Stimulated activated CD8-positive, alpha-beta memory T cell treated with anti-CD3 and anti-CD28 coated beads, Interleukin-4, amount 100 ng/mL, for 4 hours (primary cell): ENCODE measurements at places on chromosomes 4 and X.

GRCh38 chrX:110395877-110396276, 37.2 kb downstream of the RTL9 start:
- no peak for DNase-seq

GRCh38 chrX:4588893-4589292, 875.4 kb upstream of the PRKX start:
- no peak for DNase-seq

GRCh38 chrX:72478351-72478750, 94.3 kb downstream of the HDAC8 start:
- no peak for DNase-seq

- DNase-seq, result no peak
Measured at GRCh38 chrX:20463296-20464075, 196.8 kb upstream of the RPS6KA3 start.

GRCh38 chrX:153342762-153343558, 9.0 kb downstream of the ZNF275 start:
- DNase-seq, result no peak

DNA sequence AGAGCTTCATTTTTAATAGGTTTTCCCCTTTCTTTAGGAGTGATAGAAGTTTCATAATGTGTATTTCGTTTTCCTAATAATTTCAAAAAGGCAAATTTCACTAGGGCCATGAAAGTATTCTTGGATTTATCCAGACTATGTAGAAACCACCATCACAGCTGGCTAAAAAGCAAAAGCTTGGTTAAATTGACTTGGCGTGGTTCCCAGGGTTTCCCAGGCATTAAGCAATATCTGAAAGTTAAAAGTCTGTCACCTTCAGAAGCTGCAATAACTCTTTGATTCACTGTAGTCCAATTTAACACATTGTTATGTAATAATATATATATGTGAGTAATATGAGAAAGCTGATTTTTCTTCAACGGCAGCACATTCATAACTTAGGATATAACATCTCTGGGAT, 38.3 kb downstream of the NDNF start:
- no peak for DNase-seq

DNA sequence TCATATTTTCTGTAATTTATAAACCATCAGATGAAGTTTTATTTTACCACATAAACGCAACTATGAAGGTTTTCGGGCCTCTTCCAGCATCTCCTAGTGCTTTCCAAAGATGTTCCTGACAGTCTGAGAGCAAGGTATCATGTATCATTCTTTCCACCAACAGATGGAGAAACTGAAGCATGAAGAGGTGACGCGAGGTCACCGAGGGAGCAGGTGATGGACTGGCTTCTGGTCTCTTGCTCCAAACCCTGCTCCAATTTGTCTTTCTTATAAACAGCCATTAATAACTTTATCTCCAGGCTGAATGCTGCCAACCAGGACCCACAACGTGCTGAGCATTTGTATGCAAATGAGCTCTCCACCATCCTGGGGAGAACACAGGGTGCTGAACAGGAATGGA, 86.3 kb upstream of the MAML3 start:
- no peak for DNase-seq

DNA sequence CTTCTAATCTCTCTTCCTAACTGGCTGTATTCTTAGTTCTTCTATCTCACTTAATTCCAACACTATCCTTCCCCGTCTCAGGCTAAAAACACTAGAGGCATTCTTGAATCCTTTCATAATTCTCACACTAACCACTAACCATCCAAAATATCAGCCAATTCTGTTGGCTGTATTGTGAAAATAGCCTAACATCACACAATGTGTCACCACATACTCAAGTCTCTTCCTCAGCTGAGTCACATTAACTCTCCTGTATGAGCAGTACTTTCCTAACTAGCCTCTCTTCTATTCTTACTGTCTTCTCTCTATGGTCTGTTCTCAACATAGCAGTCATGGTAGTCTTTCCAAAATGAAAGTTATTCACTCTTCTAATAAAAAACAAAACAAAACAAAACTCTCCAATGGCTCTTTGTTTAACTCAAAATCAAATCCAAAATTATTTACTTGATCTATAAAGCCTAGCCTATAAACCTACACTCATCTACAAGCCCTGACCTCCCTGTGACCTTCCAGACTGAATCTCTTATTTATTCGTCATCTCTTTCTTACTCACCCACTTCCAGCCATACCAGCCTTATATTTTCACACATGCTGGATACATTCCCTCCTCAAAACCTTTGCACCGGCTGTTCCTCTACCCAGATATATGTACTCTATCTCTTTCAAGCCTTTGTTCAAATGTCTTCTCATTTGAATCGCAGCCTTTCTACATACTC, 445.9 kb downstream of the TLL1 start:
- no peak for DNase-seq

- DNase-seq, result no peak
Measured at GRCh38 chrX:81263059-81263458, 61.2 kb downstream of the SH3BGRL start.

DNA sequence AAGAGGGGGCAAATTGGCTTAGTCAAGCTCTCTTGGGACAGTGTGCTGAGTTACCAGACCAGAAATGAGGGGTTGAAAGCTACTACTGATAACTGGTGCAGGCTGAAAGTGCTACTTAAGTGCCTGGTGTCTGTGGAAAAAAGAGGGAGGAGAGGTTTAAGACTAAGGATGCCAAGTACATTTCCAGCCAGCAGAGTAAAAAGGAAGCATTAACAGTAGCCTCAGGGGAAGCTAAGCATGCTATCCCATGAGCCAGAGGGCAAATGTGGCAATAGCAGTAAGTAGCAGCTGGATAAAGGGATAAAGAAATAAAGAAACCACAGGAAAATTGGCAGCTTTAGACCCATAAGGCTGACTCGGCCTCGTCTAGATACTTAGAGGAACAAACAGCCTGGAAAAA, 196.3 kb upstream of the MAB21L2 start:
- DNase-seq, result no peak

- DNase-seq, result no peak
Measured at GRCh38 chr4:45437381-45437780, 686.5 kb downstream of the GABRG1 start.

- DNase-seq, result no peak
Measured at GRCh38 chr4:146302822-146303221, 88.5 kb downstream of the REELD1 start.

DNA sequence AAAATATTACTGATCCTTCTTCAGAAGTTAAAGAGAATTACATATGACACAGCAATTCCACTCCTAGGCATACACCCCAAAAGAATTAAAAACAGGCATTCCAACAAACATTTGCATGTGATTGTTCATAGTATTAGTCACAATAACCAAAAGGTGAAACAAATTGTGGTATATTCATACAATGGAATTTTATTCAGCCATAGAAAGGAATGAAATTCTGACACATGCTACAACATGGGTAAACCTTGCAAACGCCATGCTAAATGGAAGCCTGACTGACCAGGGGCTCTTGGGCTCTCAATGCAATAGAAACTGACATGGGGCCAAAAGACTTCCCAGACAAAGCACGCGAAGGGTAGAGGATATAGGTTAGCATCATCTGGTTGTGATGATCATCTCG, 62.1 kb upstream of the S100G start:
- DNase-seq, result no peak

GRCh38 chrX:69237236-69237635, 72.0 kb upstream of the PJA1 start:
- no peak for DNase-seq

DNA sequence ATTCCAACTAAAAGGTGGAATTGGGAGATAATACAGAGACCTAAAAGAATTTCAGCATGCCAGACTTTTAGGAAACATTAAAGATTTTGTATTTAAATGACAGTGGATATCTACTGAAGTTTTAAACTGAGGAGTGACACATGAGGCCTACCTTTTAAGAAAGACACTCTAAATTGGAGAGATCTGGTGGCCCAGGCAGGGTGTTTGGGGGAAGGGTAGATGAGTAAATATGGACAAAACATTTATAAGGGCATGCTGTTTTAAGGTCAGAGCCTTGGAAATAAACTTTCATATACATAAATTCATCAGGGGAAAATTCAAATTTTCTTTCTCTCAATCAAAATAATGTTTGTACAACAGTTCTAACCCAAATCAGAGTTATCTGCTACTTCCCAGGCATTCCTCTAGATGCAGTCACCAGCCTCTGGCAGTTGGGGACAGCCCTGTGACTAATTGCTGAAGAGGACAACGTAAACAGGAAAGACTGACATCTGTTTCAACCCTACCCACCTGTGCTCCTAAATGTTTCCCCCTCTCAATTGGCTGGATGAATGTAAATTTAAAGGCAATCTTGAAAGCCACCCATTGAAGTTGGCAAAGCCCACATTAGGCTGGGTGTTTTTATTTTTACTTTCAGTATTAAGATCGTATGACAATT, 1646.9 kb upstream of the ADGRL3 start:
- no peak for DNase-seq

DNA sequence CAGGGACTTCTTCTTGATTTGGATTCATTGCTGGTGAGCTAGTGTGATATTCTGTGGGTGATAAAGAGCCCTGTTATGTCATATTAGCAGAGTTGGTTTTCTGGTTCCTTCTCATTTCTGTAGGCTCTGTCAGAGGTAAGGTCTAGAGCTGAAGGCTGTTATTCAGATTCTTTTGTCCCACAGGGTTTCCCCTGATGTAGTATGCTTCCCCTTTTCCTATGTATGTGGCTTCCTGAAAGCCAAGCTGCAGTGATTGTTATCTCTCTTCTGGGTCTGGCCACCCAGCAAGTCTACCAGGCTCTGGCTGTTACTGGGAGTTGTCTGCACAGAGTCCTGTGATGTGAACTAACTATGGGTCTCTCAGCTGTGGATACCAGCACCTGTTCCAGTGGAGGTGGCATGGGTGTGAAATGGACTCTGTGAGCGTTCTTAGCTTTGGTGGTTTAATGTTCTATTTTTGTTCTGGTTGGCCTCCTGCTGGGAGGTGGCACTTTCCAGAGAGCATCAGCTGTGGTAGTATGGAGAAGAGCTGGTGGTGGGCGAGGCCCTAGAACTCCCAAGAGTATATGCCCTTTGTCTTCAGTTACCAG, 373.7 kb downstream of the AR start:
- no peak for DNase-seq

DNA sequence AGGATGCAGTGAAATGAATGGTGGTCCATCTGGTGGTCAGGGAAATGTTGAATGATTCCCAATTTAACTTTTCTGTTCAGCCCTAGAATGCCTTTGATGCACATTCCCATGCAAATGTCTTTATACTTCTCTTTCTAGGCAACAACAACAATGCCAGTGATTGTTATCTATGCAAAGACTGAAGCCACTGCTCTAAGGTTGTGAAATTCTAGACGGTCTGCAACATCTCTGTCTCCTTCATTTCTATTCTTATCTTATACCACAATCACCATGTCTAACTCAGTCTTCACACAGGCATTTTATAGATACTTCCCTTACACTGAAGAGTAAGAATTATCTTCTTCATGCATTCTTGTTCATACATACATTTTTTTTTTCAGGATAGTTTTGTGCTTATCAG, 84.5 kb downstream of the HPGD start:
- no peak for DNase-seq

DNA sequence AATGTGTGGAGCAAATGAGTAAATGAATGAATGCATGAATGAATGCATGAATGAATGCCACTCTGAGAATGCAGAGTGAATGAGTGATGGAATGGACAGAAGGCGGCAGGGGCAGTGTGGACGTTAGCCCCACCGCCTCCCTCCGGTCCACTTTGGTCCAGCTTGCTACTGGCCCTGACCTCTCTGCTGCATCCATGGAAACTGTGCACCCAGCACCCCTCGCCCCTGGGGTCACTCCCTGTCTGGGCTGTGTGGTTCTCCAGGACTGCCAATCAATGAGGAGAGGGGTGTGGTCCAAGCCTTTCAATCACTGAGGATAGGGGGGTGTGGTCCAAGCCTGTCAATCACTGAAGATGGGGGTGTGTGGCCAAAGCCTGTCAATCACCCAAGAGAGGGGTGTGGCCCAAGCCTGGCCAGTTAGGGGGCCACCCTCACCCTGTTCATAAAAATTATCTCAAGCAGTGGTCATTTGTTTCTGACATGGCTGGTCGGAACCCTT, 39.2 kb upstream of the ASMTL start:
- no peak for DNase-seq

DNA sequence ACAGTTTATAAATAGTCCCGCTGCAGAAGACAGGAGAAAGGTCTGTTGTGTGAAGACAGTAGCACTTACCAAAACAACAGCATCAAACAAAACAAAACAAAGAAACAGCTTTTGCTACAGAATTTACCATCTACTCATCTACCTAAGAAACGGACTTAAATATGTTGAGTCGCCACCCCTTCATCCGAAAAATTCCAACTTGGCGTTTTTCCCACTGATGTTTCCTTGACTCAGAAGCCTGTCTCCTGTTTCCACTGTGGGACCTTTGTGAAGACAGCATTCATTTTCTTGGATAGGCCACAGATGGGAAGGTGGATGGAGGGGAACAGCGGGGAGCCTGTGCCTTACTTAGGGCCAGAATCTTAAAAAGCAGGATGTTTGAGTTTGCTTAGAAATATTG, 1.3 kb upstream of the ITM2A start:
- DNase-seq, result no peak

- DNase-seq, result no peak
Measured at GRCh38 chrX:13307041-13307440, 12.8 kb downstream of the ATXN3L start.

DNA sequence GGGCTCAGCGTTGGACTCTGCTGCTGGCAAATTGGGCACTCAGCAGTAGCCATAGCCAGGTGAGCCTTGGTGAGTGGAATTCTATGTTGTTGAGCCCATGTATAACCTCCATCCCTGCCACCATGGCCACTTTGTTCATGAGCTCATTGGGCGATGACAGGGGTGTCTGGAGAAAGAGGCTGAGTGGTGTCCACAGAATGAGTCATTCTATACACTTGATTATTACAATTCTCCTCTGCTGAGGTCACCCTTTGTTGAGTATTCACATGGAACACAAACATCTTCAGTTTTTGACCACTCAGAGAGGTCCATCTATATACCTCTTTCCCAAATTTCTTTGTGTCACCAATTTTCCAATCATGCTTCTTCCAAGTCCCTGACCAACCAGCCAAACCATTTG, 1341.7 kb downstream of the PCDH7 start:
- DNase-seq, result no peak

DNA sequence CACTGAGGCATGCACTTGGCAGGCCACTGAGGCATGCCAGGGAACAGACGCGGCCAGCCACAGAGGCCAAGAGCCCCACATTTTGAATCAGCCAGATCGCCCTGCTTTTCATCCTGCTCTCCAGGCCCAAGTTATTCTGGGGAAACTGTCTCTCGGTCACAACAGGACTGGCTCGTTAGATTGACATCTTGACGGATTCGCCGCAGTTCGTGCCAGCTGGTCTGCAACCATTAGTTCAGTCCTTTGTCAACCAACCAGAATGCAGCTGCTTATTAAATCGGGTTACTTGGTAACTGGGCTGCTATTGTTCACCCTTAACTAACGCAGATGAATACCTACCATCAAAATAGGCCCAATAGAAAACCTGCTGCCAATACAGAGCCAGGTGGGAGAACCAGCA, 16.7 kb downstream of the CLDN34 start:
- DNase-seq, result no peak

GRCh38 chr4:78551420-78552351, at the start of gene ANXA3:
Gene ANXA3, plus strand, starts transcription at chr4:78551770. Its CDS starts 2,704 bp downstream, at chr4:78554474.
- no peak for DNase-seq

GRCh38 chr4:147707892-147708672, 23.8 kb upstream of the ARHGAP10 start:
- DNase-seq, result peak; percentile 27
